GM23338 (cell line): ENCODE measurements at places on chromosomes 7 and 10. TPM values are rescaled to one million over a fixed set of nuclear protein-coding genes. Genes with fewer than 3 reads are reported as not detected.

FOXI2 gene
- total RNA-seq, result 1.1 and 1.3 TPM in 2 replicates

CLCN1 gene
- total RNA-seq, result 0.23 and 0.38 TPM in 2 replicates

CTTNBP2 gene
- total RNA-seq, result 22.7 and 26.8 TPM in 2 replicates

NUTM2B gene
- 0.35 TPM in 1 of 2 replicates, not detected in the other for total RNA-seq

NPSR1 gene
- total RNA-seq, result not detected in 2 replicates

IKZF1 gene
- total RNA-seq, result 0.43 and 1.8 TPM in 2 replicates

ADRB1 gene
- 0.24 and 0.39 TPM in 2 replicates for total RNA-seq

CASD1 gene
- total RNA-seq, result 38.1 and 39.0 TPM in 2 replicates

GOLGA7B gene
- 0.14 and 0.16 TPM in 2 replicates for total RNA-seq

HMX2 gene
- 0.97 and 2.6 TPM in 2 replicates for total RNA-seq

C7orf33 gene
- not detected in 2 replicates for total RNA-seq

MINDY3 gene
- total RNA-seq, result 13.6 and 15.1 TPM in 2 replicates

ADCYAP1R1 gene
- total RNA-seq, result 9.2 and 10.6 TPM in 2 replicates

MET gene
- 16.3 and 23.1 TPM in 2 replicates for total RNA-seq

NEURL1 gene
- total RNA-seq, result 1.1 and 3.8 TPM in 2 replicates

CUX1 gene
- total RNA-seq, result 41.4 and 64.0 TPM in 2 replicates

MOGAT3 gene
- total RNA-seq, result 0.85 TPM in 1 of 2 replicates, not detected in the other

ELMO1 gene
- 15.0 and 24.9 TPM in 2 replicates for total RNA-seq

C10orf53 gene
- total RNA-seq, result not detected in 2 replicates

DNA sequence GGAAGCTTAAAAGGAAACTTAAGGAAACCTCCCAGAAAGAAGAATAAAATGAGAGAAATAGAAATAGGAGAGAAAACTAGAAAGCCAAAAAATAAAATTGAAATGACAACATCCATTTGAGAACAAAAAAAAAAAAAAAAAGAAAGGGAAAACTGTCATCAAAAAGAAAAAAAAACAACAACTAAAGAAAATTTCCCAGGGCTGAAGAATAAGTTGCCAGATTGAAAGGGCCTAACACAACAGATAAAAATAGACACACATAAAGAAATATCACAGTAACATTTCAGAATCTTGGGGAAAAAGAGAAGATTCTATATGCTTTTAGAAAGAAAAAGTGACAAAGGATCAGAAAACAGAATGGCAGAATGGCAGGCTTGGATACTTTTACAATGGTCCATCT is 157.1 kb downstream of the JMJD1C start:
- no peak for DNase-seq

DNA sequence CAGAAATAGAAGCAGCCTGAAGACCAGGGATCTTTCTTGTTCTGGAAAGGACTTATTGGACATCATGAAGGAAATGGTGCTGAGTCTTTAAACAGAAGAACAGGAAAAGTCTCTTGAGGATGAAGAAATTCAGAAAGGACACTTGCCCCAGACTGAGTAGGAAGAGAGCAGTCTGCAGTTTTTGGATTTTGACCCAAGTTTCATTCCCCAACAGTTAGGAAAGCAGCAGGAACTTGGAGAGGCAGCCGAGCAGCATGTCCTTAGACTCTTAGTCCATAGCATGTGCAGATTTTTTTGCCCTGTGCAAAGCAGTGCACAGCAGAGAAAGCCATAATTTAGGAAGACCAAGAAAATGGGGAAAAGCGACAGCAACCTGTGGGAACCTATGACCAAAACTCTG is 927.2 kb upstream of the AUTS2 start:
- DNase-seq, result no peak

DNA sequence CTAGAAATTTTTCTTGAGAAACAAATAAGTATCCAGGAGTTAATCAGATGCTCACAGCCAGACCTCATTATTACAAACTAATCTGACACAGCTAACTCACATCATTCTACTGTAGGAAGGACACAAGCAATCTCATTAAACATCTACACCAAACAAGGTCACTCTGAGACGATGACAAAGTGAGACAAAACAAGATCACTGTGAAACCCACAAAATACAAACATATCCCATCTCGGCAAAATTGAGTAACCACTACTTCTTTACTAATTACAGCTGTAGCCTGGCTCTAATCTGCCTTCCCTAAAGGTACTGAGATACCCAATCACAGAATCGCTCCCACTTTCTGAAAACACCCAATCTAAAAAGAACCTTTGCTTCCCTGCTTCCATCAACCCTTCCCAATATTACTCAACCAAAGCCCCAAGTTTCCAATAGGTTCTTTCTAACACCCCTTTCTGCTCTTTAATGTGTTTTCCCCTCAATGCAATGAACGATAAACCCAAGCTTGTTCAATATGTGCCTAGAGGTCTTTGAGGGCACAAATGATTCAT is 26.9 kb downstream of the CCDC6 start:
- no peak for DNase-seq

GRCh38 chr10:19178675-19179074 is 130.1 kb downstream of the MALRD1 start:
- no peak for DNase-seq

- DNase-seq, result no peak
Measured at GRCh38 chr7:134083766-134084487, 43.2 kb upstream of the LRGUK start.

GRCh38 chr10:114256822-114257221 is 17.8 kb downstream of the VWA2 start:
- DNase-seq, result no peak

GRCh38 chr7:93228302-93228701 is 2.0 kb upstream of the HEPACAM2 start:
- DNase-seq, result peak; percentile 80

DNA sequence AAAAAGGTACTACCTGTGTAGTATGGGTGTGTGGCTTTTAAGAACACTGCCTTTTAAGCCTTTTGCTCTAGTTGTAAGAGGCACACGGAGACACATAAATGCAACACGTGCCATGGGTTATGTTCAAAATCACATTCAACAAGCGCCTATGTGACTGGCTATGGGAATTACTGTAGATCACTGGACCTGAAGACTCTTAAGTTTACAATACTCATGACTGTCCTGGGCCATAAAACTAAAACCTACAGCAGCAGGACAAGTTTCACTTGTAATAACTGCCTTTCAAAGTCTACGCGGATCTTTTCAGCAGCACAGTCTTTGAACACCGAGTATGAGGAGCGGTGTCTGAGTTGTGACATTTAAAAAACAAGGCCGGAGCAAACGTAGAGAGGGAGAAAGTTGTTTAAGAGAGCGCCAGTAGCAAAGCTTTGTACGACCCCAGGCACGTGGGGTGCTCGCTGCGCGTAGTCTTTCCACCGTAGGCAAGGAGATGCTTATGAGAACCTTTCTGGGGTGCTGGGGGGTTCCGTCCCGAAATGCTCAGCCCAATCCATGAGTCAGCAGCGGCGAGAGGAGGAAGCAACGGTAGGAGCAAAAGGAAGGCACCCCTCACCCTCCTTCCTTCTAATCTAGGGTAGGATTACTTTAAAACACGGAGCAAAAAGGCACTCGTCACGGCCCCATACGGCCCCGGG is 662 bp downstream of the DNAJC2 start:
- peak; percentile 55 for DNase-seq

DNA sequence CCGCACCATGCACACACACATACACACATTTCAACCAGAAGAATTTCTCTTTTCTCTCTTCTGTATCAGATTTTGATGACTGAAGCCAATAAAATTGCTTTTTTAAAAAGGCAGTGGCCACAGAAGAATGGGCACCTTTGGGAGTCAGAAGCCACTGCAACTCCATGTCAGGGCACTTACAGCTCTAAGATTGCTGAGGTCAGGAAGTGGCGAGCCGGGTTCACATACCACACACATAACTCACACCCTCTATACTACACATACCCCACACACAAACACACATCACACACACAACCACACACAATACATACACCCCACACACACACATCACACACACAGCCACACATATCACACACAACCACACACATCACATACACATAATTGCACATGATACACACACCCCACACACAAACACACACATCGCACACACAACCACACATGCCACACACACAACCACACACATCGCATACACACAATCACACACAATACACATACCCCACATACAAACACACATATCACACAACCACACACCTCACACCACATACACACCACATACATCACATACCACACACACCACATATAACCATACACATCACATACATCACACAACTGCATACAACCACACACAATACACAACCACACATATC is 31.2 kb downstream of the GPRIN2 start:
- DNase-seq, result no peak

- DNase-seq, result no peak
Measured at GRCh38 chr10:104247513-104248146, 7.1 kb upstream of the GSTO1 start.

DNA sequence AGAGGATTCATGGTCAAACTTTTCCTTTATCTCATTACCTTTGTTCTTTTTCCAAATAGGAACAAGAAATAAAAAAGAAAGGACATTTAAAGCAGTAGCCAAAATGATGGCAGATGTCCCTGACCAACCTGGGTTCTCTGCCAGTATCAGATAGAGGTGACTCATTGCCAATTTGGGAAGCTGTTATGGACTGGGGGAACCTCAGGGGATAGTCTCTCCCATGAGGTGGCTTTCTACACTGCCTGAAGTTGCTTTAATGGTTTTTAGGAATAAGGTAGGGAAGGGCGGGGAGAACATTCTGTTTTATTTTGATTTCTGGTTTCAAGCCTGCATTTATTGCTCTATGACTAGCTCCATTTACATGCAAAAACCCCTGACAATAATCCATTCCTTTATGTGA is 457.9 kb upstream of the TPK1 start:
- DNase-seq, result no peak

GRCh38 chr7:75776295-75776971 is 4.4 kb upstream of the CCL26 start:
- DNase-seq, result no peak

GRCh38 chr7:20651960-20652544 is 36.6 kb downstream of the ABCB5 start:
- no peak for DNase-seq

DNA sequence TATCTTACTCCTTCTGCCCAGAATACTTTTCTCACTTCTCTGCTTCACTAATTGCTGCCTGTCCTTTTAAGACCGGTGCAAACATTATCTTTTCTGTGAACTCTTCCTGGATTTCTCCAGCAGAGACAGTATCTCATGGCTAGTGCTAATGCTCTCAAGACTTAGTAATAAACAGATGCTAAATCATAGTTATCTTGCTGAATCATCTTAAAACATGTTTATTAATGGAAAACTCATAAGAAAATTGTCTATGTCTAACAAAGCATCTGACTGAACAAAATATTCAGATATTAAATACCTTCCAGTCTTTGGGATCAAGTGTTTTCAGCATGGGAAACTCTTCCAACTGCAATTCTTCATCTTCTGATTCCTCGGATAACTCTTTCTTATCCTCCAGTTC is 3.1 kb downstream of the DNAJC2 start:
- no peak for DNase-seq

GRCh38 chr7:66187905-66188304 is 17.2 kb upstream of the TPST1 start:
- no peak for DNase-seq

DNA sequence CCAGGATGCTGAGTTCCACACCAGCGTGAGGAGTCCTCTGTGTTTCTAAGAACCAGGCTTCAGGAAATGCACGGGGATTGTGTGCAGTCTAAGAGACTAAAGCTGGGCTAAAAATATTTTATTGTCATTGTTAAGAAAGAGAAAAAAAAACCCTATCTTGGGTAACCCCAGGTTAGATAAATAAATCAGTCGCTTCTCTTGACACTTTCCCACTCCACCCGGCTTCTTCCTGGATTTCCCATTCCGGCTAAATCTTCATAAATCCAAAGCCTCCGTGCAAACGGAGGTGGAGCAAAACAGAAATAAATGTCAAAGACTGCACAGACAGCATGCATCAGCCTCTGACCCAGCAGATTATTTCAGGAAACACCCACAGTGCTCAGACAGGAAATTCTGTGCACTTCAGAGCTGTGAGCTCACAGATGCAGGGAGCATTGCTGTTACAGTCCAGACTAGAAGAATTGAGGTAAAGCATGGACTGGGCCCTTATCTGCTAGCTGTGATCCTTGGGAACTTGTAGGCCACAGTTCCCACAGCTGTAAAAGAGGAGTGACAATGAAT is 44.8 kb upstream of the GRID1 start:
- no peak for DNase-seq

DNA sequence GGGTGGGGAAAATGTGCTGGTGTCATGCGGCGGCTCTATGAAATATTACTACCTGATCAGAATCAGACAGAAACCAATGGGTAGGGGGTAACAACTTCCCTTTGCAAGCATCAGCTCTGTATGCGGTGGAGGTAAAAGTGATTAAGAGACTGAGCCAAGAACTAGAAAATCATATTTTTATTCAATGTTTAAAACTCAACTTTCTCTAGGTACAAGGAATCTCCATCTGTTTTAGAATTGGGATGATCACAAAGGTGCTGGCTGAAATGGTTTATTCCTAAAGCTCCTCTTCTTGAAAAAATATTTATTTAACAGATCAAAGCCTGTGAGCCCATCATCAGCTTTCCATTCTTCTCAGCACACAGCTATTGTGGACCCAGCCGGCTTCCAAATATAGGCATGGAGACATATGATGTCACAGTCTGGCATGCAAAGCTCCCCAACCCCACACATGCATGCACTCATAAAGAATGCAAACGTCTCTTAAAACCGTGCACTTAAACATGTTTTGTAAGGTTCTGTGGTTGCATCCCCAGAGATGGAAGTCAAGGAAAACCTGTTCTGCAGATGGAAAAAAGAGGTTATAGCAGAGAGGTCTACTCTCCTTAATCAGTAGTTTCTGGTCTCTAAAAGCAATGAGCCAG is 126.0 kb downstream of the SKIDA1 start:
- no peak for DNase-seq

DNA sequence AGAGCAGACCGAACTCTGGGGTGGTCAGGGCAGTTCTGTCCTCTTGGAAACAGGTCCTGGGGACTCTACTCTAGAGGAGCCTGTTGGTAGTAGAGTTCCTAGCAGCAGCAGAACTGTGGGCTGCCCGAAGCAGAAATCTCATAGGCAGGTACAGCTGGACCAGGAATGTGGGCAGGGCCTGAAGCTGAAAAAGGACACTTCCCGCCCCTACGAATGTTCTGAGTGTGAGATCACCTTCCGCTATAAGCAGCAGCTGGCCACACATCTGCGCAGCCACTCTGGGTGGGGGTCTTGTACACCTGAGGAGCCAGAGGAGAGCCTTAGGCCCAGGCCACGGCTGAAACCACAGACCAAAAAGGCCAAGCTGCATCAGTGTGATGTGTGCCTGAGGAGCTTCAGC is 8.3 kb upstream of the ZNF783 start:
- no peak for DNase-seq

DNA sequence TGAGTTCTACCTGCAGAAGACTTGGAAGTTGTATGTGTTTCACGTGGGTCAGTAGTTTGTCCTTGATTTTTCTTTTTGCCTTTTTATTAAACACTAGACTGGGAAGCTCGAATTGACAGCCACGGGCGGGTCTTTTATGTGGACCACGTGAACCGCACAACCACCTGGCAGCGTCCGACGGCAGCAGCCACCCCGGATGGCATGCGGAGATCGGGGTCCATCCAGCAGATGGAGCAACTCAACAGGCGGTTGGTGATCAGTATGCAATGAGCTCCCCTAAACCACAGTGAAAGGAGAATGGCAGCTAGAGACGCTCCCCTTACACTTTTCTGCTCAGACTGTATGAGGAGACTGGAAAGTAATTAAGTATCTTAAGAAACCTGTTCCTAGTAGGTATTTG is 126.7 kb upstream of the STK17A start:
- peak; percentile 43 for DNase-seq

- DNase-seq, result no peak
Measured at GRCh38 chr10:117511601-117512390, 30.8 kb upstream of the EMX2 start.
